ENCODE measurements at places on chromosomes 5 and 9.

- no peaks in the 10 kb centered on the region for H3K4me1 ChIP-seq
- H3K27ac ChIP-seq, result no peak overlapping the region
- no peak overlapping the region for H3K4me3 ChIP-seq
- no peak for DNase-seq
- no peaks in the 10 kb centered on the region for H3K36me3 ChIP-seq
- no peaks in the 10 kb centered on the region for H3K27me3 ChIP-seq
Observed at GRCh38 chr5:174448662-174449061, 275.7 kb upstream of the MSX2 start.

DNA sequence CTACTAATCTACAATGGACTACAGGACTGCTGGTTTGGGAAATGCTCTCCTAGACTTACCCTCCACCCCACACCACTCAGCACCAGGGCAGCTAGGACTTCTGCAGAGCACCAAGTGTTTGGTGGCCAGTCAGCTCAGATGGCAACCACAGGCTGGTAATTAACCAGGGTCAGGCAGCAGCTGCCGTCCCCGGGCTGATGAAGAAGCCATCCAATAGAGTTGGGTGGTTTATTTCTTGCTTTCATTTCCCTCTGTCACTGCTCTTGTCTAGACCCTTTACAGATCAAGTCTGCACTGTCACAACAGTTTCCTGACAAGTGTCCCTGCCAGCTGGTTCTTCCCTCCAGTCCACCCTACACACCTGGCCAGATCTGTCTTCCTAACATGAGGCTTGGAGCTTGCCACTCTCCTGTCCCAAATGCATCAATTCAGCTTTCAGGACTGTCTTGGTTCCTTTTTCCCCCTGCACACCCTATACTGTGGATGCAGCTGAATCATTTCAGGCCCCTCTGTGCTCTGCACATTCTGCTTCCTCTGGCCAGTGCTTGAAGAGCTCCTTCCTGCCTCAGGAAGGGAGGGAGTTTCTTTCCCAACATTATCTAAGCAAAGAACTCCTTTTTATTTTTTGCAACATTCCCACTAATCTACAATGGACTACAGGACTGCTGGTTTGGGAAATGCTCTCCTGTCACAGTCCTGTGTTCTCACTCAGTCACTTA lies 30.2 kb upstream of the HSPA9 start:
- no peaks in the 10 kb centered on the region for H3K36me3 ChIP-seq
- peaks cover 15% of the 10 kb centered on the region for H3K27me3 ChIP-seq
- no peak overlapping the region for H3K27ac ChIP-seq
- H3K4me1 ChIP-seq, result peaks cover 6% of the 10 kb centered on the region
- H3K4me3 ChIP-seq, result no peak overlapping the region
- DNase-seq, result no peak

DNA sequence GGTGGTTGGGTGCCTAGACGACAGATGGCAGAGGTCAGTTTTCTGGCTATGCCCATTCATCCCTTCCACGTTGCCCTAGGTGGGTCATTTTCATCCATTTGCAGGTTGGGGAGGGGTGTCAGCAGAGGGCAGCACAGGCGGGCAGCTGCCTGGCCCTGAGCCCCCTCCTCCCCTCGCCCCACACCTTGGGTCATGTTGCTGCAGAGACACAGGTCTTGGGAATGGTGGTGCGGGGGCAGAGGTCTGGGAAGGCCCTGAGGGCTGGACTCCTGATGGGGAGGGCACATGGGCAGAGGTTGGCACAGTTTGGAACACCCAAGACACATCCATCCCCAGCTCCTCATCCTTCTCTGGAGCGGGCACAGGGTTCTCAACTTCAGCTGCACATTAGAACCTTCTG lies 103.2 kb upstream of the LMX1B start:
- H3K27ac ChIP-seq, result no peak overlapping the region
- H3K4me3 ChIP-seq, result no peak overlapping the region
- DNase-seq, result no peak
- peaks cover 19% of the 10 kb centered on the region for H3K4me1 ChIP-seq
- no peaks in the 10 kb centered on the region for H3K36me3 ChIP-seq

DNA sequence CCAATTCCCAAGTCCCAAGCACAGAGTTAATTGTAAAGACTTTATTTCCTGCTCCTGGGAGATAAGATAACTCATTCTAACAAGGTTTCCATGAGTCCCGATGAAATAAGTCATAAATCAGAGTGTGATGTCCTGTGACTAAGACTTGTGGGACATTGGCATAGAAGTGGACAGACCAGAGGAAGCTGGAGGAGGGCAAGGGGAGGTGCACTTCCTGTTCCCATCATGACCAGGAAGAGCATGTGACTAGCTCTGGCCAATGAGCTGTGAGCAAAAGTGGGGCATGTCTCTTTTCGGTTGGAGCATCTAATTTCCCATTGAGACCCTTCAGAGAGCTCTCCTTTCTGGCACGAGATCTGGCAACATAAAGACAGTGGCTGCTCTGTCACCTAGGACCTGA lies 100.4 kb downstream of the ZNF354C start:
- no peak overlapping the region for H3K27ac ChIP-seq
- no peaks in the 10 kb centered on the region for H3K4me1 ChIP-seq
- no peaks in the 10 kb centered on the region for H3K36me3 ChIP-seq
- H3K4me3 ChIP-seq, result no peak overlapping the region

All from K562 (cell line).